ENCODE measurements at places on chromosomes 3 and 15.

DNA sequence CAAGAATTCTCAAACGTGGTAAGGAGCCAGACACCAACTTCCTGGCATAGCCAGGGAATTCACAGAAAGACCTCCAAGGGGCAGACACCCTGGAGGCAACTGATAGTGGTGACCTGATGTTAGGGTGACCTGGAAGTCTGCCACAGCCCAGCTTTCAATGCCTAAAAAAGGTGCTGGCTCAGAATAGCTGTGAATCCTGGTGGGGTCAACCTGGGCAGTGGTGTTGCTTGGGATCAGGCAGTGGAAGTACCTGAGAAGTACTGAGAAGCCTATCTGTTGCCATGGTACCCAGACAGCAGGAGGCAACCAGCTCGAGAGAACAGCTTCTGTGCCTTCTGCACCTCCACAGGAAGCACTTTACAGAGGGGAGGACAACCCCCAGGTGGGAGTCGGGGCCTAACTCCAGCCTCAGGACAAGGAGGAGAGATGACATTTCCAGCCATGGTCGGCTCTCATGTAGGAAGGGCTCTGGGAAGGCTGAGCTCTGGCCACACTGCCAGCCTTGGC, 55.4 kb upstream of the LARS2 start:
- no peak for DNase-seq

GRCh38 chr3:191740712-191741111, 279.7 kb downstream of the PYDC2 start:
- DNase-seq = no peak

DNA sequence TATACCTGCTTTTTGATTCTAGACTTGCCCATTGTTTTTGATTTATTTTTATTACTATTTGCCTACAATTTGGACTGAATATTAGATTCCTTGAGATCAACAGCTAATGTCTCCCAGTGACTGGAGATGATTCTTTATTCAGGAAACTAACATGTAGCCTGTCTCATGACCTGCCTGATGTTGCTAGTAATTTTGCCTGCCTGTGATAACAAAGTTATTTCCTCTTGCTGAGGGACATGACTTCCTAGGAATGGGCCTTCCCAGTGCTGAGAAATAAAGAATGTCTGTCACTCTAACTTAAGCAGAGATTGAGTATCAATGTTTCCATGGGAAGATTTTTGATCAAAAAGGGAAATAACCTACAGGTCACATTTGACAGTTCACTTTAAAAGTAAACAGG, 13.4 kb upstream of the NPHP3 start:
- no peak for DNase-seq

GRCh38 chr3:88209356-88209755, 59.6 kb downstream of the C3orf38 start:
- DNase-seq = no peak

GRCh38 chr15:92808598-92809063, 91.5 kb upstream of the CHD2 start:
- DNase-seq = no peak

GRCh38 chr3:48756640-48757039, 39.6 kb upstream of the IP6K2 start:
- DNase-seq = no peak

- no peak for DNase-seq
Measured at GRCh38 chr15:60520013-60520824, 41.3 kb upstream of the ICE2 start.

GRCh38 chr15:58065445-58066041, at the start of gene ALDH1A2:
ALDH1A2 (minus strand) TSS chr15:58065711; CDS start chr15:58065650, 61 bp downstream.
- DNase-seq = no peak

DNA sequence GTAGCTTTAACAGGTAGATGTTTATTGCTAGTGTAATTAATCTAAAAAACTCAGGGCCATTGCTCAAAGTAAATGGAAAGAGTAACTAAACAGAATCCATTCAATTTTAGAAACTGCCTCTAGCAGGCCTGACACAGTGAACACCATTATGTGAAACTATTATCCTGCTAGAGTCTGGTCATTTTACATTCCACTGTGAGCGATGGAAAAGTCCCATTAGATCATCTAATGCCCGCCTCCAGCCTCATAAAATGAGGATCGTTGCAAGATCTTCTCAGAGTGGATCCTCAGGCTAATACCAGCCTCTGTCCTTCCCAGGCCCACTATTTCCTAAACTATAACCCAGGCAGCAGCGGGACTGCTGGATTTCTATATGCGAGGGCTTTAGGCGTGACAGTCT, 107.7 kb downstream of the WDR76 start:
- DNase-seq = no peak

DNA sequence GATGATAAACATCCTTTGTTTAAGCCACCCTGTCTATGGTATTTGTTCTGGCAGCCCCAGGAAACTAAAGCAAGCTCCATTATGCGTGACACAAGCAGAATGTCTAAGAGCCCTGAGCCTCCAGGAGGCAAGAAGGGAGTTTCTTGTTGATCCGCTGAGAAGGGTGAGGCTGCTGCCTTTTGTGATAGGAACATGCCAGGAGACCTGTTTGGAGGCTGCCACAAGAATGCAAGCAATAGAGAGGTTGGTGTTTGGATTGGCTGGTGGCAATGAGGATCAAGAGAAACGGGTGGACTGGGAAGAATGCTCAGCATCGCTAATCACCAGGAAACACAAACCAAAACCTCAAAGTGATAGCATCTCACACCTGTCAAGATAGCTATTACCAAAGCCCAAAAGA, 104.8 kb downstream of the ASB7 start:
- DNase-seq = no peak

DNA sequence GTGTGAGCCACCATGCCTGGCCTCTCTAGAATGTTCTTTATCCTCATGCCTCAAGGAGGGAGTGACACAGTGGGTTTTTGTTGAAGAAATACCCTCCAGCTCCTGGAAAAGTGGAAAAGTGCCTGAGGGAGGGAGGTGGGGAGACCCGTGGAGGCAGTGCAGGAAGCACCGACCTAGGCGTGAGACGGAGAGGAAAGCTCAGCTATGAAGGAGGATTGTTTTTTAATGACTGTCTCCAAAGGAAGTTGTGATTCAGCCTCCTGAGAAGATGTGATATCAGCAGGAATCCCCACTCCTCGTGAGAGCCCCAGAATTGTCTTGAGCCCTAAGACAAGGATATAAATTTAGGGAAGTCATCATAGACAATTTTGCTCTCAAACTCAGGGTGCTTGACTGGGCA, 21.7 kb downstream of the RPLP1 start:
- DNase-seq = no peak

DNA sequence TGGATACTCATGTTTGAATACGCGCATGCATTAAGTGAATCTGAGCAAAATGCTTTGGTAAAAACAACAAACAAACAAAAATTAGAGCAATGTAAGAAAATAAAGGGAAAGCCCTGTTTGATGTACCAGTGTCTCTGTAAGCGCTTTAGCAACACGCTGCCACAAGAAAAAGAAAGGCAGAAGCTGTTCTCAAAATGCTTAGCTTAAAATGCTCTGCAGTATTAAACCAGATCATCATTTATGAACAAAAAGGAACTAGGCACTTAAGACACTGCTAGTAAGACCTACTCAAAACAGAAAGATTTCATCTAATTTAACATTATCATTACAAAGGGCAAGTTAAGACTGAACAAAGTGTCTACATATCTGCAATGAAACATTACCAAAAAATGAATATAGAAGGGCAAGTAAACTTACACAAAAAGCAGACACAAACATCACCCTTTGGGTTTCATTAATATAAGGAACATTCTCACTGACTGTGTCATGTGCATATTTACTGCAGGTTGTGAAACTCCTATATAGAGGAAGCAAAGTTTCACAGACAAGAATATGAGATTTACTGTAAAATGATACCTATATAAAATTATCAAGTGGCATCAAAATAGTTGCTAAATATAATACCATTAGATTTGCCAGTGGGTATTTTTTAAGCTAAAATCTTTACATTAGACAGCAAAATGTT, 102.1 kb downstream of the FBXL22 start:
- no peak for DNase-seq

DNA sequence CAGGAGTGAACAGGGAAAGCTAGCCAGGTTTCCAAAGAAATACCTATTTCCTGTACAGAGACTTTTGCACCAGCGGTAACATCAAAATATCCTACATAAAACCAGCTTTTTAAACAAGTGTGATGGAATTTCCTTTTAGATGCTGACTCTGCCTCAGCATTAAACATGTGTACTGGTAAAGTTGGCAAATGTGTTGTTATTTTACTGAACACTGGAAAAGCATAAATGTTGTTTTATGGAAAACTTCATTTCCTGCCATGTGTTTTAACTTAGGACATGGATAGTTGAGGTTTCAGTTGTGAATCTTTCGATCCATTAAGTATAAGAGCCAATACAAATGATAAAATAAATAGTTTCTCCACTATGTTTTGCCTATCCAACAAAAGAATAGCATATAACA, 15.7 kb downstream of the OXNAD1 start:
- DNase-seq = peak; percentile 41

- no peak for DNase-seq
Measured at GRCh38 chr3:30004481-30004880, 601.9 kb upstream of the TGFBR2 start.

DNA sequence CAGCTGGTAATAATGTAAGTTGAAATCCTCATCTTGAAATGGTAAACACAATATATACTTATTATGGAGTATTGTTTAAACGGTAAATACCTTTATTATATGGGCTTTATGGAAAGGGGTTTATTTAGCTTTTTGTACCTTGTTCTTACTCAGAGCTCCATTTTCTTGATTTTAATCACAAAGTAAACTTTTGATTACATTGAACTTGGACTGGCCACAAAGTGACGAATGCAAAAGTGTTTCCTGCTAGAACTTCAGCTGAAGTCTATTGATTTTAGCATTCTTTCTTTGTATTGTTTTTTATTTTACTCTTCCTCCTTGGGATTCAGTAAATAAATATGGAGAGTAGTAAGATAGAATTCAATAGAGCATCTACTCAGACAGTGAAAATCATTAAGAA, 19.8 kb upstream of the AADAC start:
- DNase-seq = no peak

- DNase-seq = no peak
Measured at GRCh38 chr3:107579371-107579770, 56.6 kb downstream of the BBX start.

GRCh38 chr3:120364821-120365220, 15.7 kb upstream of the LRRC58 start:
- DNase-seq = no peak

DNA sequence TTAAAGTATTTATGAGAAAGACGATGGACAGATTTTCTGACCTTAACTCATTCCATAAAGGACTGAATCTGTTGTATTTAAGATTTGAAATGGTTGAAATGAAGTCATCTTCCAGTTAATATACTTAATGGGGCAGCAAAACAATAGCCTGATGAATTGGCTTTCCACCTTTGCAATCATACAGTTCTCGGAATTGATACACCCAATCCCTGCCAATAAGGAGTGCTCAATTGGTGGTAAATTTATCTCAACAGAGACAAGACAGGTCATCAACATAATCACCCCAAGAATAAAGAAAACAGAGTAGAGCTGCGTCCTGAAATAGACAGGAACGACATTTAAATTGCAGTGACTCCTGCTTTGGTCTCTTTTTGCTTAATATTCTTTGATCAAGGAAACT, 11.2 kb downstream of the ANXA2 start:
- DNase-seq = no peak

DNA sequence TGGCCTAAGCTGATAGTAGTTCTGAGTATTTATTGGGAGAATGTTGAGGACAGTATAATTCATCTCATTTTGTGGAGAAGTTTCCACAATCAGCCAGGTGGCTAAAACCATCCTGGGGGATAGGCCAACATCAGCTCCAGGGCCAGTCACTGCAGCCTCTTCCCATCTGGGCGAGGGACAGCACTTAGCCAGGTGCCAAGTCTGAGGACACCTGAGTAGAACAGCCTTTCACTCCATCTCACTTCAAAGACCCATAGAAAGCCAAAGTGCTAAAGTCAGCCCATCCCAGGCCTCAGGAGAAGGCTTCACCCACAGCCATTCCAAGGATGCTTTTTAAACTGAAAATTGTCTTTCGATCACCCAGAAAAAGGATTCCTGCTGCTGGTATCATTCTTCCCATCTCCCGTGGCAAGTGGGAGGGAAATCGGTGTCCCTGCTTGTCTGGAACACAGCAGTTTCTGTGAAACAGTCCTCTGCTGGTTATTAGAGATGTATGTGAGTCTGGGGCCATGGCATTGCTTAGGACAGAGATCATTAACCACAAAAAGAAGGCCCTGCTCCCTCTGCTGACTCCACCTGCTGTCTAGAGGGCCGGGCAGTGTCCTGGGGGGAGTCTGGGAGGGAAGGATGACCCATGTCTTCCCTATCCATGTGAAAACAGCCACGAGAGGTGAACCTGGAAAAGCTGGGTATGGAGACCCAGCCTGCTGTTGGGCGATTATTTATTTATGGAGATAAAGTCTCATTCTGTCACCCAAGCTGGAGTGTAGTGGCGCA, 9.6 kb downstream of the CALML4 start:
- DNase-seq = no peak

- no peak for DNase-seq
Measured at GRCh38 chr3:154766765-154767503, 313.2 kb upstream of the MME start.

GRCh38 chr15:68204776-68205557, at the start of gene CALML4:
CALML4 (minus strand) TSS chr15:68205332; CDS start chr15:68205247, 85 bp downstream.
- DNase-seq = no peak

DNA sequence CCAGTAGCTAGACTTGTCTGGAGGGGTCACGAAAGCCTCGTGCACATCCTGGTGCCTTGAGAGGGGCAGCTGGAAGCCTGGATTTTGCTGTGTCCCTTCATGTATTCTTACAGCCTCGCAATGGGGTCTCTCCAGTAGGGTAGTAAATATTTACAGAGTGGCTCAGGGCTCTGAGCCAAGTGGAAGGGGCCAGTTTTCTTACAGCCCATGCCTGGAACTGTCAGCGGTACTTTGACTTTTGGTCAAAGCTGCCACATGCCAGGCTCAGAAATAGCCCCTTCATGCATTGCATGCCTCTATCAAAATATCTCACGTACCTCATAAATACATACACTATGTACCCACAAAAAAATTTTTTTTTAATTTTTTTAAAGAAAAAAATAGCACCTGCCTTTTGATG, 119.2 kb downstream of the OSBPL10 start:
- DNase-seq = no peak

GRCh38 chr15:68618908-68619698, 40.3 kb downstream of the CORO2B start:
- no peak for DNase-seq

DNA sequence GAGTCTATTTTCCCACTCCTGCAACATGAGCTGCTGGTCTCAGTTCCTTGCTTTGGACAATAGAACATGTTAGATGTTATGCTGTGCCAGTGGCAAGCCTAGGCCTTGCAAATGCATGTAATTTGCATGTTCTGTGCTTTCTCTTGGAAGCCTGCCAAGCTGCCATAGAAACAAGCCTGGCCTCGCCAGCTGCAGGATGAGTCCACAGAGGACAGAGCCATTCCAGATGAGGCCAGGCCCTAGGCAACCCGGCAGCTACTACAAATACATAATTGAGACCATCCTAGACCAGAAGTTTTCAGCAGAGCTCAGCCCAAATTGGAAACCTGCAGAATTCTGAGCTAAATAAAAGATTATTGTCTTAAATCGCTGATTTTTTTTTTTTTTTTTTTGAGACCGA, 39.6 kb downstream of the TRIM69 start:
- no peak for DNase-seq

GRCh38 chr3:143605233-143605950, 242.9 kb downstream of the SLC9A9 start:
- DNase-seq = no peak

Measured in fibroblast of skin of left biceps (primary cell).